ENCODE measurements at places on chromosomes 16 and 17.

- no peak for DNase-seq
These were observed 131.2 kb upstream of the CORO6 start for GRCh38 chr17:29753845-29754439.

- no peak for DNase-seq
These were observed 67.2 kb upstream of the LHX1 start for GRCh38 chr17:36869856-36870719.

DNA sequence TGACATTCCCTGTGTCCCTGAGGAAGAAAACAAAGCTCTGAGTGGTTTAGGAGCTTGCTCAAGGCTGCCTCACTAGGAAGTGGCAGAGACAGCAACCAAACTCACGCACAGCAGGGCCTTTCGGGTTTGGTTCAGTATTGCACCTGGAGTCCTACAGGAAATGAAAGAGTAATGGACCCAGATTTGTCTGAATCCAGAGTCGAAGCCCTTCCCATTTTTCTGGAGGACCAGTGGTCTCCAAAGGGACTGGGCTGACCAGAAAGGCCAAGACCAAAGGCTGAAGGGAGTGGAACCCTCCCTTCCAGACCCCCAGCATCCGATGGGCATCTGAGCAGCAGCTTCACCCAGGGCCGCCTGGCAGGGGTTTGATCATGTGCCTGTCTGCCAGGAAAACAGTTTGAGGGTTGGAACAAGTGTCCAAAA, 85.5 kb upstream of the RPL38 start:
- DNase-seq: no peak

- no peak for DNase-seq
These were observed 49.3 kb downstream of the N4BP1 start for GRCh38 chr16:48560692-48561091.

Data from NCI-H1436 treated with DMSO at 0.1 percent for 48 hours (cell line).